ENCODE measurements at places on chromosomes 16 and 17.
A peak's percentile ranks its signal among the peaks of the same experiment; 100 is the strongest.

GRCh38 chr17:77801545-77802332 lies 156.8 kb upstream of the TNRC6C start:
- DNase-seq: no peak

DNA sequence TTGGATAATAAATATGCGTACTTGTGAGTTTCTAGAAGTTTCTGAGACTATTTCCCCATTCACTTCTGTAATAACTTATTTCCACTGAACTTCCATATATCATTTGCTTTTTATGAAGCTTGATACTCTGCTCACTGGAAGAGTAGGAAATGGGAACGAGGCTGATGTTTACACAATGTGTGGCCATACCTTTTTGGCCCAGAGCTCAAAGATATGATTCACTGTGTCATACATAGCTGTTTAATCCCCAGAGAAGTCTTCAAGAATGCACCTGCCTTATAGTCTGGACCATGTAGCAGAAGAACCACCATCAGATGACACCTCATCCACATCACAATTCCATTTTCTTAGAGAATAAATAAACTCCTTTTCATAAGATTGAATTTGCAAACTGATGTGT lies 40.3 kb upstream of the TEKT3 start:
- DNase-seq: no peak

GRCh38 chr17:41211845-41212466 lies 14.5 kb upstream of the KRTAP9-2 start:
- peak; percentile 56 for DNase-seq

- DNase-seq: no peak
Measured at GRCh38 chr16:67257486-67258160, 8.8 kb downstream of the SLC9A5 start.

DNA sequence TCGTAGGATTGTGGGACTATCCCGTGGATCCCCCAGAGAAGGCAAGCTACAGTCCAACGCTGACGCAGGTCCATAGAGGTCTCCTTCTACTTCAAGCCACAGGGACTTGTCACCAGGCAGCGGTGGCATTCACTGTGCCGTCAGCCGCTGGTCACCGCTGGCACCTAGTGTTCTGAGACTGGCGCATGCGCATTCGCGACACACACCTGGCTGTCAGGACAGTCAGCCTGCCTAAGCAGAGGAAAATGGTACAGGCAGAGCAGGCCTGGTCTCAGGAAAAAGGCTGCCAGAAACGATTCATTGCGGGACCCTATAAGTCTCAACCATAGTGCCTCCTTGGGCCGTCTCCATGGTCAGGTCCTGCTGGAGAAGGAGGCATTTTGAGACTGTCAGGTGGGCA lies 138.0 kb upstream of the WSB1 start:
- no peak for DNase-seq

DNA sequence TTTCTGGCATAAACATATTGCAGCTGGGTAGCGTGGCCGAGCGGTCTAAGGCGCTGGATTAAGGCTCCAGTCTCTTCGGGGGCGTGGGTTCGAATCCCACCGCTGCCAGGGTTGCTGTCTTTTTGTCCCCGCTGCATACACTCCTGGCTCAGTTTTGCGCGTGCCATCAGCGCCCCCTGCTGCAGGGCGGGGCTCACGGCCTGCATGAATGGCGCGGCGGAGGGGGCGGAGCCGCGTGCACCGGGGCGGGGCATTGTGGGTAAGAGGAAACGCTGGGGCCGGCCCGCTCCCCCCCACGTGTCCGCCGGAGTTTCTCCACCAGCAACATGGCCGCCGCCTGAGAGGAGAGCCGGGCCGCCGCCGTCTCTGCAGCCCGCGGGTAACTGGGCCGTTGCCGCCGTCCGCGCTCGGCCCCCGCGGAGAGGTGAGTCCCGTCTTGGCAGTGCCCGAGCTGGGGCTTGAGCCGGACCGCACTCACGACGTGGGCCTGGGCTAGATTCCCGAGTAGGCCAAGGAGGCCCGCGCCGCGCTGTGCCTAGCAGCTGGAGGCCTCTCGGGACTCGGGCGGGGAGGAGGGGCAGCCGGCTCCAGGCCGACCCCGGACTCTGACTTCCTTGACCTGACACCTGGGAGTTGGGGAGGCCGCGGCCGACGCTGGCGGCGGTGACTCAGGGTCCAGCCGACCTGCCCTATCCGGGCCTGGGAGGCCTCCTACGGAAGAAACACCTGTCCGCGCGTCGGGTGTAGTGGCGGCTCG lies at the start of gene POLR3E:
POLR3E (plus strand) TSS at position 296 of the 757 bp plus-strand sequence. CDS start 5,560 bp downstream, outside the sequence.
- DNase-seq: peak; percentile 98

DNA sequence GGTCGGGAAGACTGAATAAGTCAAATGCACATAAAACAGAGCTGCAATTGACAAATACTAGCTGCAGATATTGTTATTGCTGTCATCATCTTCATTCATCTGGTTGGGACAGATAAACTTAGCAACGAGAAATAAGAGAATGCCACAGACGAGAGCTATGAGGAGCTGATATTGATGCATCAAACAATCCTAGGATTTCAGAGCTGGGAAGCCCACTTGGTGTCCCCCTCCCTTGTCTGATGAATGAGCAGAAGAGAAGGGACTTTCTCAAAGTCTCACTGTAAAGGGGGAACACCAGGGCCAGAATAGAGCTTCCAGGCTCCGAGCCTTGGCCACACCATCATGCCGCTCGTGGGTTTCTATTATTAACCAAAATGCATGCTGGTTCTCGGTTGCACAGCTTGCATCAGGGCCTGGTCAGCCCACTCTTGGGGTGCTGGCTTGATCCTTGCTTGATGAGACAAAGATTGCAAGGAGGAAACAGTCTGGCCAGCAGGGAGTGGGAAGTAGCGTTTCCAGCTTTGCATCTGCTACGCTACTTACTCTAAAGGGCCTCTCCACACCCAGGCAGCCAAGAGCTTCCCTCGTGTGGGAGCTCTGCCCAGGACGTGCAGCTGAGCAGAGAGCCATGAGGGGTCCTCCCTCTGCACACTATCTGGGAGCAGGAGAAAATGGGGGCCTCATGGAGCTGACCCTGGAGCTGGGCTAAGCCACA lies 28.4 kb upstream of the EMP2 start:
- DNase-seq: peak; percentile 40

GRCh38 chr16:49617710-49618330 lies 238.1 kb downstream of the ZNF423 start:
- no peak for DNase-seq

- DNase-seq: no peak
Measured at GRCh38 chr17:31967648-31968047, 30.8 kb downstream of the SUZ12 start.

GRCh38 chr17:10398352-10398751 lies 23.4 kb downstream of the MYH8 start:
- no peak for DNase-seq

DNA sequence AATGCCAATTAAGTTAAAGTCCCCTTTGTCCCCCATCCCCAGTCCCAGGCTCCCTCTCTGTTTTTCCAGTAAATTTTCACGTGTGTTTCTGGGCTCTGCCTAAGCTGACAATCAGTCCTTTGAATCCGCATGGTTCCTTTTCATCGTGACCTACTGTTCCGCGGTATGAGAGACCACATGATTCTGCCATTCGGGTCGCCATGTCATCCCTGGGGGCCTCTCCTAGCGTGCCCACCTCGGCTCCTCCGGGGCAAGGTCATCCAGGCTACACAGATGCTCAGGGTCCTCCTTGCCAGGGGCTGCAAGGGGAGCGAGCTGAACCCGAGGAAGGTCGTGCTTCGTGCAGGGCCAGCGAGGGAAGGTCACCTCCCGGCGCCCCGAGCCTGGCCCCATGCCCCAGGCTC lies 157.6 kb downstream of the RAB11FIP4 start:
- DNase-seq: peak; percentile 51

DNA sequence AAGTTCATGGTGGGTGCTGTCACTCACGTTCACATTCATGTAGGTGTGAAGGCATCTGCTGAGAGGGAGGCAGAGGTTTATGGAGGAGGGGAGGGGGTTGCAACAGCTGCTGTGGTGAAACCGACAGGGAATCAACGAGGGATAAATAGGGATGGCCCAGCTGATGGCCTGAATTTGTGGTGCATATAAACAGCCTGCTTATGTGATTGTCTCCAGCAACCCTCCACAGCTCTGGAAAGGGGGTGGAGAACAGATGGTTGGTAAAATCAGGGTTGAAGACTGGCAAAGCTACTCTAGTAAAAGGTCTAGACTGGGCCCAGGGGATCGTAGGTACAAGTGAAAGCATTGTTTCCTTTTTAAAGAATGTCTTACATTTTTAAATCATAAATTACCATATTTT lies 53.7 kb downstream of the IQCK start:
- peak; percentile 92 for DNase-seq

GRCh38 chr16:3748307-3748706 lies 31.0 kb upstream of the TRAP1 start:
- DNase-seq: no peak

GRCh38 chr16:56013962-56014552 lies 138.9 kb upstream of the CES5A start:
- peak; percentile 18 for DNase-seq

DNA sequence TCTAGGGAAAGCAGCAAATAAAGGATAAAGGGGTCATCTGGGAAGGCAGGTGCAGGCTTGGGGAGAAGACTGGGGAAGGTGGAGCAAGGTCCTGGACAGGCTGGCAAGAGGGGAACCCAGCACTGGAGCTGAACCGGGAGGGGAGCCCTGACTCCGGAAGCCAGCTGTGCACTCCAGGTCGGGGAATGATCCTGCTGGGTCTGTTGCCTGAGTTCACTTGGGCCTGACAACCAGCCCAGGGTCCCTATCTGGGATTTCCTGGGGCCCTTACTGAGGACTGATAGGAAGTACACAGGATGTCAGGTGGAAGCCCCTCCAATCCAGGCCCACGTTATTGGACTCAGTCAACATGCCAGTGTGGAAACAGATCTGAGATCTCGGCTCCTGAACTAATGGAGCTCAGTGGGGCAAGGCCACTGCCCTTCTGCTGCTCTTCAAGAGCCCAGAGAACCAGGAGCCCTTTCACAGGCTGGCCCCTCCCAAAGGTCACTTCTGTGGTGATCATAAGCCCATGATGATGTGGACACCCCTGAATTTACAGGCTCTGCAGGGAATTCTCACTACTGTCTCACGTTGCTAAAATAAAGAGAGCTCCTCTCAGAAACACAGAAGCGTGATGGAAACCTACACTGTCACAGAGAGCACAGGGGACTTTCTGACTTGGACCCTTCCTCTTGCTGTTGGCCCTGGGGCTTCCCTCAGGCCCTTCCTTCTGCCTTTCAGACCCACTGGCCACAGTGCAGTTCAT lies 19.9 kb upstream of the PITPNM3 start:
- no peak for DNase-seq

- DNase-seq: peak; percentile 2
Measured at GRCh38 chr16:65667011-65667578, 545.2 kb upstream of the CDH11 start.

DNA sequence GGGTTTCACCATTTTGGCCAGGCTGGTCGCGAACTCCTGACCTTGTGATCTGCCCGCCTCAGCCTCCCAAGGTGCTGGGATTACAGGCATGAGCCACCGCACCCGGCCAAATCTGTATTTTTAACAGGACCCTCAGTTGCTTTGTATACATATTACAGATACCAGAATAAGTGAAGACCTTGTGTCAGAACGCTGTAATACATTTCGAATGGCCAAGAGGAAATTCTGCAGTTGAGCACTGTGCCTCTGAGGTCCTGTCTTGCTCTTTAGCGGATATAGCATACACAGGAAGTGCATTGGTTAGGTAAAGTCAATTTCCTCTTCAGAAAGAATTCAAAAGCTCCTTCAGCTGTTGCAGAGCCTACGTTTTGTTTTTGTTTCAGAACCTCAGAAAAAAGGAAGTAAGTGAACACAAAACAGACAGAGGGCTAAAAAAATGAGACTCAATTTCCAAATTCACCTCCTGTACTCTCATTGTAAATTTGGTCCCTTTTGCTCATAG lies 15.7 kb downstream of the CRLF3 start:
- no peak for DNase-seq

- DNase-seq: peak; percentile 29
Measured at GRCh38 chr16:69311533-69312387, 610 bp downstream of the VPS4A start.

- no peak for DNase-seq
Measured at GRCh38 chr16:81436386-81436785, 8.2 kb upstream of the CMIP start.

DNA sequence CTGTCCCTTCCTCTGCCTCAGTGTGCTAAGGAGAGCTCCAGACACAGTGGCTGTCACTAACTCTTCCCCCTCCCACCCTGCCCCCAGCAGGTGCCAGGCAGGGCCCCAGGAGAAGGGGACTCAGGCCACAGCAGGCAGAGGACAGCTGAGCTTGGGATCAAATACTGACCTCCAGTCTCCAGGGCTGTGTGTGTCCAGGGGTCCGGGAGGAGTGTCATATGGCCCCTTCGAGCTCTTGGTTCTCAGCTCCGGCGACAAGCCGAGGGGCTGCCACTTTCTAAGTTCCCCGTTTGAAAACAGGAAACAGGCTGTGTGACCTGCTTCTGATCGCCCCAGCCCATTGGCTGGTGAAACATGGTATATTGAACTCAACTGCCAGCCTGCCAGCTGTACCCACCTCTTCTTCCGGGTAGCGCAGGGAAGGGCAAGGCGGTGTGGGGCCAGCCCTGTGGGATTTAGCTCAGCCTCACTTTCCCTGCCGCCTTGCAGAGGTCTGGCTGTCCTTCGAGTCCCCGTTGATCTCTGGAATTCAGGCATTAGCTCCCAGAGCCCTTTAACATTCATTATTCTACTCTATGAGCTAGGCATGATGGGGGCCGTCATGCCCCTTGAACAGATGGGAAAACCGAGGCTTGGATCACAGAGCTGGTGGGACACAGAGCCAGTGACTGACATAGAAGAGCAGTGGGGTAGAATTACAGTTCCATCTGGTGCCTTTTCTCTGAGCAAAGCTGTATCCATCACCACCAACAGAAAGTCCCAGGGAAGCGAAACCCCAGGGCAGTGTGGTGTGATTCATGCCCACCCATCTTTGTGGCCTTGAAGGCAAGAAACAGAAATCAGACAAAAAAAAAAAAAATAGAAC lies at the start of gene SNX20:
SNX20 (minus strand) TSS at position 292 of the 865 bp plus-strand sequence. CDS start 3,786 bp downstream, outside the sequence.
- peak; percentile 53 for DNase-seq

DNA sequence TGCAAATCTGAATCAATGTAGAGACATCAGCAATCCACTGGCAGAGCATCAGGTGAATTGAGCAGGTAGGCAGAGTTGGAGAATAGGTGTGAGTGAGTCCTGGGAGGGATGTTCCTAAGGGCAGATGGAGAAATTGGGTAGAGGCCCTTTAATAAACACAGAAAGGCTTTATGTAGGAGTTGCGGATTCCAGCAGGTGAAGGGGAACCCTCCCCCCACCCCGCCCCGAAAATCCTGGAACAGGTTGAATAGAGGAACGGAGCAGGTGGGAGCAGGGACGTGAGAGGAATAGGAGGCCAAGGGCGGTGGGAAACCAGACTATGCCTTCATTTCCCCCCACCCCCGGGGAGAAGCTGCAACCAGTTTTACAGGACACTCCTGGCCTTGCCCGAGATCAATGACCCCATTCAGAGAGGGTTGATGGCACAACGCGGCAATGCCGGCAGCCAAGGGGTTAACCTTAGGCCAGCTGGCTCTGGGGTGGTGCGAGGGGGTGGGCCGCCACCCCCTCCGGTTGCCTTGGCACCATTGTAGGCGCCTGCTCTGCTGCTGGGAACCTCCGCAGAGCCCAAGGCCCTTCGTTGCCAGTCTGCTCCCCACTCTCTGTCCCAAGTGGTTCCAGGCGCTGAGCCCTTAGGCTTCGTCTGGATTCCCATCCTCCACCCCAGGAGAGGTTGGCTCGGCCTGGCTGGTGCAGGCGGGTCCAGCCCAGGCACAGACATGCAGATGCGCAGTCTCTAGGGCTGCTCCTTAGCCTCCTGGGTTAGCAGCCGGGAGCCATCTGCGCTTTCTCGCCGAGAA lies 814 bp upstream of the RUNDC3A start:
- DNase-seq: peak; percentile 55

Data from myocyte (in vitro differentiated cells).